ENCODE measurements at places on chromosomes 6 and 20. TPM values are rescaled to one million over a fixed set of nuclear protein-coding genes. Genes with fewer than 3 reads are reported as not detected.

DNA sequence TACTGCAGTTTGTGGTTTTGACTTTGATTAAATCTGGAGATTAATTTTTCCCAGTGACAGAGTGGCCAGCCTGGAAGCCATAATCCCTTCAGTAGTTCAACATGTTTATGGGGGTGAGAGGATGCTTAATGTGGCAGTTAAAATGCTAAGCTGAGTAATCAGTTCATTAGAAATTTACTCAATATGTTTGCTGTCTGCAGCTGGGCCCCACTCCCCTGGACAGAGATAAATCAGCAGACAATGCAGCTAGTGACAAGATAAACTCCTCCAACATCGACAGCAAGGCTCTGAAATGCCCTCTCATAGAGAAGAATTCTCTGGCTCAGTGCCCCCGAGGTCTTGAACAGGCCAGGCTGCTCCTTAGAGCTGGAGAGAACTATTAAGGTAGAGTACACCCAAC lies 101.9 kb downstream of the LRFN2 start:
- DNase-seq: no peak

- no peak for DNase-seq
Observed at GRCh38 chr6:16305788-16306187, 67.4 kb downstream of the GMPR start.

DNA sequence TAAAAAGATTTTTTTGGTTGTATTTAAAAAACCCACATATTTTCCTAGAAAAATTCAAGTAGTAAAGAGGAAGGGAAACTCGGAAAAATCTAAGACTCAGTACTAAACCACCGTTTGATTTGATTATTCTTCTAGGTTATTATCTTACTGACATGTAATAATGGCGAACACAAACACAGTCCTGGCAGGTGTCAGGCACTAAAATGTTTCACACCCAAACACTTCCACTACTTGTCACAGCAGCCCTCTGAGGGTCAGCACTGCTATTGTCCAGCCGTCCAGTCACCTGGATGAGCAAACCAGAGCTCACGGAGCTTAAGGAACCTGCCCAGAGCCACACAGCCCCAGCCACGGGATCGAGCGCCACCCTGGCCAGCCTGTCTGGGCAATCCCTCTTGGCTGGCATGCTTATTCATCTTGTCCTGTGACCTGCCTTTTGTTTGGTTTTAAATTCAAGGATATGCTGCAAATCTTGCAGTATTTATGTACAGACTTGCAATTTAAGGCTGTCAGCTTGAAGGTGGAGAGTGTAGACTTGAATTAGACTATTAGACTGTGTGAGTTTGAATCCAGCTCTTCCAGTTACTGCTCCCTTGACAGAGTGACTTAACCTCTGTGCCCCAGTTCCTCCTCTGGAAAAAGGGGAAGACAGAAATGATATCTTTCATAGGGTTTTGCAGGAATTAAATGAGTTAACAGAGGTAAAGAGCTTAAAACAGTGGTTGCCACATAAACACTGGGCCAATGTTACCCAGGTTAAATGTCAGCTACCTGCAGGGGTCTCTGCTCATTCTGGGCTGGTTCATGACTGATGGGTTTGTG lies 82.2 kb downstream of the CDYL start:
- peak; percentile 15 for DNase-seq

FAM83C gene
- total RNA-seq: not detected

GRCh38 chr6:76014626-76015530 lies 57.6 kb downstream of the IMPG1 start:
- DNase-seq: no peak

SIRPA gene
- total RNA-seq: 15.0 TPM

- DNase-seq: no peak
Observed at GRCh38 chr20:41172296-41173140, 35.2 kb downstream of the PLCG1 start.

- DNase-seq: peak; percentile 76
Observed at GRCh38 chr6:54846243-54846856, at the start of gene FAM83B. Gene FAM83B (plus strand): TSS chr6:54846771. CDS start chr6:54870247, 23,476 bp downstream.

PRSS16 gene
- total RNA-seq: 10.9 TPM

DNA sequence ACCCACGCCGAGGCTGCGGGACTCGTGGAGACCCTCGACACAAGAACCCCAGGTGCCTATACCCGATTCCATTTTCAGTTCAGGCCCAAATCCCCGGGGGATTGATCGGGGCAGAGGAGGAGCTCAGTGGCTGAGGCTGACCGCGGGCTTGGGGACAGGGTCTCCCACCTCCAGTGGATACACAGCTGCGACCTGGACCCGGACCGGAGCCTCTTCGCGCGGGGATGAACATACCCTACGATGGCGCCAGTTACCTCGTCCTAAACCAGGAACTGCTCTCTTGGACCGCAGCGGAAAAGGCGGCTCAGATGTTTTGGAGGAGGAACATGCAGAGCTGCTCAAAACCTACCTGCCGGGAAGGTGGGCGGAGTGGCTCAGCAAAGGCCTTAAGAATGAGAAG lies 27.4 kb upstream of the HLA-G start:
- DNase-seq: no peak

GRCh38 chr20:36481380-36482043 lies 59.8 kb upstream of the MYL9 start:
- DNase-seq: no peak

All from body of pancreas (tissue), 4 donors.